ENCODE measurements at places on chromosomes 5 and 9.

DNA sequence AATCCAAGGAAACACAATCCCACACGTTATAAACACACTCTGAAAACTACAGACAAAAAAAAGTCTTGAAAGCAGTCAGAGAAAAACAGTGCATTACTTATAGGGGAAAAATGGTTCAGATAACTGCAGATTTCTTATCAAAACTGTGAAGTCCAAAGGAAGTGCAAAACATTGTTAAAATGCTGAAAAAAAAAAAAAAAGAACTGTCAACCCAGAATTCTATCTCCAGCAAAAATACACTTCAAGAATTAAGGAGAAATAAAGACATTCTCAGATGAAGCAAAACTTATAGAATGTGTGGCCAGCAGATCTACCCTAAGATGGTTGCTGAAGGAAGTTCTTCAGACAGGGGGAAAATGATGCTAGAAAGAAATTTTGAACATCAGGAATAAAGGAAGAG, 40.4 kb downstream of the ADAMTS2 start:
- no peak for DNase-seq

GRCh38 chr9:38355517-38356120, 36.9 kb upstream of the ALDH1B1 start:
- DNase-seq, result no peak

GRCh38 chr9:8391566-8391965, 592.0 kb upstream of the DMAC1 start:
- no peak for DNase-seq

- no peak for DNase-seq
Measured at GRCh38 chr9:27094640-27095298, 14.3 kb upstream of the TEK start.

DNA sequence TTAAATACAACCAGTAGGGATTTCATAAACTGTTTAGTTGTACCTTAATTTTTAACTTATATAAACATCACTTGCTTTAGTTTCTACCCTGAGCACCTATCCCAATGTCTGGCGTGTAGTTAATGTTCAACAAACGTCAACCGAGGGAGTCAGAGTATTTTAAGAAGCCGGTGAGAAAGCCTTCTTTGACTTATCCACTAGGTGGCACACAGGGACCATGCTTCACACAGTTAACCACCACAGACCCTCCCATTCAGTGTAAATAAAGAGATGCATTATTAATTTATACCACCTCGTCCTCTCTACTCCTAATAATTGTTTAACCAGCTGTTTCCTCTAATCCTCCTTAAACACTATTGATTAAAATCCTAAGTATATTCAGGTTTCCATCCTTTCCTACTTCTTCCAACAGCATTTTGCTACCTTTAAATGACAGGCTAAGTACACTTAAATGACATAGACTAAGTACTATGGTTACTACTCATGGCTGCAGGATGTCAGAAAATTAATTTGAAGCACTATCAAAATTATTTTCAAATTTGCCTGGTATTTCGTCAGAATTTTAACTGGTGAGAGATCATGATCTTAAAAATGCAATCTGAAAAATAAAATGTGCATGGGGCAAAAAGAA, 2.3 kb downstream of the HAPLN1 start:
- no peak for DNase-seq

DNA sequence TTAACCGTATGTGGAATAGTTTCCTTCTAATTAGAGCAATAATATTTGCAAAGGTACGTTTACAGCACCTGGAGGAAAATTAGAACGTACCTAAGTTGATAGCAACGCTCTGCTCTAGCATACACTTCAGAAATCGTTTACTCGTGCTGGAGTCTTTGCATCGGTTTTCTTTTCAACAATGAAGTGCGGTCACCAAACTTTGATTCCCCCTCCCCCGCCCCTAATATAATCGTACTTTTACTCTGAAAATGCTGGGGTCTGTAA, 506 bp downstream of the ADAMTS19 start:
- DNase-seq, result no peak

All from hippocampal formation (tissue), 2 donors.